ENCODE measurements at places on chromosomes 1 and 21. TPM values are rescaled to one million over a fixed set of nuclear protein-coding genes. Genes with fewer than 3 reads are reported as not detected.

GRCh38 chr1:117653732-117654492 is 48.1 kb downstream of the TENT5C start:
- DNase-seq = no peak

DNA sequence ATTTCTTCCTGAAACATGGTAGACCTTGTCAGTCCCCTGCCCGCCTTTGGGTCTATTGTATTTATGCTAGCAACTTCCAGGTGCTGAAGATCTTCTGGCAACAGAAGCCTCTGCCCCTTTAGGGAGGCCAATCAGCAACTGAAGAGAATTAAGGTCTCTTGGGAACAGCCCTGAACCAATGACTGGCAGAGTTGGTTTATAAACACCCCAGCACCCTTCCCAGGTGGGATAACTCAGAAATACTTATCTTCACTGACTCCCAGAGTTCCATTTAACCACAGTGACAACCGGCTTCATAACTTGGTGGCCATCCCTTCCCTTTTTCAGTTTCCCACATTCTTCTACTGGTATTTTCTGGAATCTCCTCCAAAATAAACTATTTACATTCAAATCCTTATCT is 27.2 kb upstream of the TMCO1 start:
- no peak for DNase-seq

DNA sequence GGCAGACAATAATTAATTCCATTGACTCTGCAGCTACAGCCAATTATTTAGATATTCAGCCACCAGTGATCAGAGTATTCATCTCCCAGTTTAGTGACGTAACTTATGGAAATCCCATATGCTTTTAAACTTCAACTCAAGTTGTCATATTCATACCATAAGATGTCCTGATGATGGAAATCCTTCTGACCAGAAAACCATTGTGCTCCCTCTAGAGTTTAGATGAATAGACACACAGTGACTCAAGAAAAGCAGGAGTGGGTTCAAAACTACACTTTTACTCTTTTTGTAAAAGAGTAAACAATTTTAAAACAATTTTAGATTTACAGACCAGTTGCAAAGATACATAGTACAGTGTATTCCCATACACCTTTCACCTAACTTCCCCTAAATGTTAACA is 463.7 kb downstream of the KCNT2 start:
- DNase-seq = no peak

GRCh38 chr1:17272646-17273045 is 23.7 kb downstream of the PADI3 start:
- no peak for DNase-seq

DNA sequence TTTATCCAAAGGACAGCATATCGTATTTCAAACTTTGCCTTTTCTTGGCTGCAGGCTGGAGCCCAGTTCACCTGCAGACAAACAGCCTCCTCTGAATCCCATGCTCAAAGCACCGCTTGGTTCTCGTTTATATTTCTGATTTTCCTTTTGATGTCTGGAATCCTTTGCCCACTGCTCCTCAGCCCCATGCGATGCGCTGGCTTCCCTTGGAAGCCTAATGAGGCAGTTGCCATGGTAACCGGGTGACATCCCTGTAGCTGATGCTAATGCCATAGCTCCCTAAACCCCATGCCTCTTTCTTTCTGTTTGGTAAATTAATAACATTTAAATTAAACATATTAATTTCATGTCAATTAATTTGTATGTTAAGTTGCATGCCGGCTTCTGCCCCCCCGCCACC is 327.1 kb downstream of the PRDM2 start:
- no peak for DNase-seq

DNA sequence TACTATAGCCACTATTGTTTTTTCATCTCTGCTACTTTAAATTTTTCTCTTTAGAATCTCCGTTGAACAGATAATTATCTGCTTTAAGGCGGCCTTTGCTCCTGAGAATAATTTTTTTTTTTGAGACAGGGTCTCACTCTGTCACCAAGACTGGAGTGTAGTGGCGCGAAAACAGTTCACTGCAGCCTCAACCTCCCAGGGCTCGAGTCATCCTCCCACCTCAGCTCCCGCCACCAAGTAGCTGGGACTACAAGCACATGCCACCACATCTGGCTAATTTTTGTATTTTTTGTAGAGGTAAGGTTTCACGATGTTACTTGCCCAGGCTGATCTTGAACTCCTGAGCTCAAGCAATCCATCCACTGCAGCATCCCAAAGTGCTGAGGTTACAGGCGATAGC is 28.6 kb downstream of the TRIT1 start:
- no peak for DNase-seq

GRCh38 chr1:240031009-240031408 is 60.7 kb upstream of the FMN2 start:
- DNase-seq = no peak

GRCh38 chr1:40305451-40305850 is 11.6 kb downstream of the COL9A2 start:
- DNase-seq = peak; percentile 50

GRCh38 chr1:171718216-171718615 is 23.6 kb downstream of the VAMP4 start:
- no peak for DNase-seq

DNA sequence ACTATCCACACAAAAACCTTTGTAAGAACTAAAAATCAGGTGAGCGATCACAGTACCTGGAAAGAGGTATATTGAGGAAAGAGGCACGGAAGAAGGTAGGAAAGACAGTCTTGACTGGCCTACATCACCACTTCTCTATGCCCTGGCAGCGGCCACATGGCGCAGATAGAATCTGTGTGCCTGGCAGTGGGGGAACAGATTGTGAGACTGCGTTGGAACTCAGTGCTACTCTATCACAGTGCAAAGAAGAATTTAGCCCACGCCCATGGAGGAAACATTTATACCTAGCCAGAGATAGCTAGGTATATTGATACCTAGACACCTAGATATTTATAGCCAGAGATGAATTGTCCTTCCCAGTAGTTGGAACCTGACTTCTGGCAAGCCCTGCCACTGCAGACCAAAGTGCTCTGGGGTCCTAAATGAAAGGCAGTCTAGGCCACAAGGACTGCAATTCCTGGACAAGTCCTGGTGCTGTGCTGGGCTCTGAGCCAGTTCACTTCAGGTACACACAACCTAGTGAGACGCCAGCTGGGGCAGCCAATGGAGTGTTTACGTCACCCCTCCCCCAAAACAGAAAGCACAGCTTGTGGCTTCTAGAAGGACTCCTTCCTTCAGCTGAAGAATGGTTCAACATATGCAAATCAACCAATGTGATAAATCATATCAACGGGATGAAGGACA is 51.9 kb downstream of the DHX9 start:
- DNase-seq = no peak

GRCh38 chr1:40391688-40392145 is 18.2 kb downstream of the SMAP2 start:
- no peak for DNase-seq

DNA sequence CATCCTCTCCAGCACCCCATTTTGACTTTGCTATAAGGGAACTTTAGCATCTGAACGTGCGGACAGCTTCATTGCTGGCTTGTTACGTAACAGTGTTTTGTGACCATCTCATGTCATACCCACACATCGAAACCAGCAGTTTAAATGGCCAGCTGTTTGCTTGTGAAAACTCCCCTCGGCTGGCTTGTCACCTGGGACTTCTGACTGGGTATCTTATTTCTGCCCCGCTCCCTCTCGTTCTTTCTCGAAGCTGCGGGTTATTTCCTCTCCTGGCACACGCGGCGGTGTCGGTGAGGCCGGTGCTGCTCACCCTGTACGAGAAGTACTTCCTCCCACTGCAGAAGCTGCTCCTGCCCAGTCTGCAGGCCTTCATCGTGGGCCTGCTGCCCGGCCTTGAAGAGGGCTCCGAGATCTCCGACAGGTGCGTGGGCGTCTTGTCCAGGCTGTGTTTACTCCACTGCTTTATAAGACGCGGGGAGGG is 43.5 kb downstream of the DOP1B start:
- DNase-seq = no peak

- DNase-seq = no peak
Measured at GRCh38 chr1:20602851-20603450, 14.1 kb downstream of the CDA start.

DNA sequence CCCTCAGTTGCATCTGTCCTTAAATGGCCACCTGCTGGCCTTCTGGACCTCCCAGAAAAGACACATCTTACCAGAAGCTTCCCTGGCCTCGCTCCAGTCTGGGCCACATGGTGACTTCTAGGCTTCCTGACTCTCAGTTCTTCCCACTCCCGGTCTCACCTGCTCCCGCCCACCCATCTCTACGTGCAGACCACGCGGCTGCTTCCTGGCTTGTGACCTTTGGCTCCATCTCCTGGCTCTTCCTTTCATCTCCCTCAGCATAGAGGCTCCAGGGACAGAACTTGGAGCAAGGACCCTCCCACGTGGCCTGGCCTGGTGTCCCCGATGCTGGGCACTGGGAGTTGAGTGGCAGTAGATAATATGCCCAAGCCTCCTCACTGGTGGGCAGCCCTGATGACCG is 124.9 kb upstream of the IRF2BP2 start:
- no peak for DNase-seq

Gene SMAP2
- 118 TPM for total RNA-seq

Gene KCNH1
- not detected for total RNA-seq

Gene ZNF687
- 31.6 TPM for total RNA-seq
